ENCODE measurements at places on chromosomes 11 and 22.

- no peak for DNase-seq
Measured at GRCh38 chr11:133418218-133418617, 114.1 kb downstream of the OPCML start.

GRCh38 chr11:27926486-27926885 is 181.5 kb downstream of the KIF18A start:
- DNase-seq: no peak

- DNase-seq: no peak
Measured at GRCh38 chr11:70230151-70230839, 27.2 kb downstream of the FADD start.

DNA sequence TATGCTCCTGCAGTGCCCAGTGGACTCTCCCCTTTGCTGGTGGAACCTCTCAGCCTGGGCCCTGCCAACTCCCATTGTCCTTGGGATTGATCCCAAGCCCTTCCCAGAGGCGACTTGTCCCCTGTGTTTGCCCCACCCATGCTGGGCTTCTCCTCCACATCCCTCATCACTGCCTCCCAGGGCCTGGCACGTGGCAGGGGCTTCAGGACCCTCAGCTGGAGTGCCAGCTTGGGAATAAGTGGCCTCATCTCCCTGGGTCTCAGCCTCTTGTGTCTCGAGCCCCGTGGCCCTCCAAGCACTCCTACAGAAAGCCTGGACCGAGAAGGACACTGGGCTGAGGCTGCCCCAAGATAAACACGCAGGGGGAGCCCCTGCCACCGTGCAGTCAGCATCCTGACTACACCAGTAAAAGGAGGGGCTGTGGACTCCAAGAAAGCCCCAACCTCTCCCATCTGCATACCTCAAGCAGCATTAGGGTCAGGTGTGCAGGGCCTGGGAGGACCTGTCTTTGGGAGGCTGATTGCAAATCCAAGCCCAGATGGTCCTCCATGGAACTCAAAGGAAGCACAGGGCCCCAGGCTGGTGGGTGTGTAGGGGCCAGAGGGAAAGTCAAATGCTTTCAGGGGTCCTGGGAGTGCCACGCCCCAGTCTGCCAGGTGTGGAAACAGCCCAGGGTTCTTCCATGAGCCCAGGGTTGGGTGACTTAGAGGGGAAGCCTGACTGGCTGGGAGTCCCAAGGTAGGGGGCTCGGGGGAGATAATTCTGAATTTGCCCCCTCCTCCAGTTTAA is 9.5 kb upstream of the GNAZ start:
- DNase-seq: peak; percentile 6

- no peak for DNase-seq
Measured at GRCh38 chr11:31437742-31438435, 68.2 kb downstream of the DNAJC24 start.

- DNase-seq: no peak
Measured at GRCh38 chr11:71379701-71380100, 68.5 kb downstream of the DHCR7 start.

GRCh38 chr11:73271936-73272679 is at the start of gene P2RY6:
P2RY6 (plus strand) TSS chr11:73272338; CDS start chr11:73296519, 24,181 bp downstream.
- DNase-seq: peak; percentile 13

GRCh38 chr22:40408718-40409612 is 38.6 kb downstream of the SGSM3 start:
- DNase-seq: no peak

DNA sequence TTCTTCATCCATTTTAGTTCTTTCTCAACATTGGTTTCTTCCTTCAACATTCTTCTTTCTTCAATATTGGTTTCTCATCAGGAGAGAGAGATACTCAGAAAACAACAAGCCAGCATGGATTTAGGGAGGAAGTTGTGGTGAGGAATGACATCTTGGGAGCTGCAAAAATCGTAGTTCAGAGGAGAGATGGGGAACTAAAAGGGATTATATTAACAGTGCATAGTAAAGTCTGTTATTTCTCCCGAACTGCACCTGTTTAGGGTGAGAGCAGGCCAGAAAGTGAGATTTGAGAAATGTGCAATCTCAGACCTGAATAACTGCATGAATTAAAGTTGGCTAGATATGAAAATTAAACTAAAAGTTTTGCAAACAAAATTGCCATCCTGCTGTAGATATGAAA is 94.5 kb downstream of the CASP12 start:
- no peak for DNase-seq

DNA sequence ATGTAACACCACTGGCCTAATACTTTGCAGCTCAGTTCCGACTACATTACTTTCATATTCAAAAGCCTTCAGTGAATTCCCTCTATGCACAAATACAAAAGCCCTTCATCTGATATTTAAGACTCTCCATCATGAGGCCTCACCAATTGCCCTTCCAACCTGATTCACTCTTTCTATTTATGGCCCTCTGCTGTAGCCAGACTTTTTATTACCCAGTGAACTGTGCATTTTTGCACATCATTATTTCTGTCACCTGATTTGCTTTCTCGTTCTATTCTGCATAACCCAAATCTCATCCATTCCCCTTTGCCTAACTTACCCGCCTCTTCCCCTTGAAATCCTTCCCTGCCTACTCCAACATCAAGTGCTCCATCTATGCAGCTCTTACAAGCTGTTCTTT is 78.3 kb downstream of the BBOX1 start:
- no peak for DNase-seq

- DNase-seq: no peak
Measured at GRCh38 chr11:46391186-46391577, 394 bp downstream of the CHRM4 start.

- DNase-seq: no peak
Measured at GRCh38 chr11:72799441-72799840, 5.6 kb upstream of the STARD10 start.

DNA sequence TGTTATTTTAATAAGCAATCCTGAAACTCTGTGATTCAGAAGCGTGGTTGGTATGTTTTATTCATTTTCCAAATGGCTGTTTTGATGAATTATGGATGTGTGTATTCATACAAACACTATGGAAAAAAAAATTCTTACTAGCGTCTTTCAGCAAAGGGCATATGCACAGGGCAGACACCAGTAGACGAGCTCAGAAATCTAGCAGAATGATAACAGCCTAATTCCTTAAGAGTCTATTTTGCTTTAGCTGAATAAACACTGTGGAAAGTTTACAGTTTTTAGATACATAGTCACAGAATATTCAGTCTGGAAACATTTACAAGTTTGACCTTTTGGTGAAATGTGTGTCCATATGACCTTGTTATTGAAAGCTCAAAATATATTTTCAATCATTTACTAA is 418.8 kb upstream of the LUZP2 start:
- DNase-seq: no peak

- DNase-seq: no peak
Measured at GRCh38 chr11:120708511-120709183, 197.1 kb downstream of the GRIK4 start.

- DNase-seq: no peak
Measured at GRCh38 chr11:117521974-117522373, 194.3 kb downstream of the CEP164 start.

DNA sequence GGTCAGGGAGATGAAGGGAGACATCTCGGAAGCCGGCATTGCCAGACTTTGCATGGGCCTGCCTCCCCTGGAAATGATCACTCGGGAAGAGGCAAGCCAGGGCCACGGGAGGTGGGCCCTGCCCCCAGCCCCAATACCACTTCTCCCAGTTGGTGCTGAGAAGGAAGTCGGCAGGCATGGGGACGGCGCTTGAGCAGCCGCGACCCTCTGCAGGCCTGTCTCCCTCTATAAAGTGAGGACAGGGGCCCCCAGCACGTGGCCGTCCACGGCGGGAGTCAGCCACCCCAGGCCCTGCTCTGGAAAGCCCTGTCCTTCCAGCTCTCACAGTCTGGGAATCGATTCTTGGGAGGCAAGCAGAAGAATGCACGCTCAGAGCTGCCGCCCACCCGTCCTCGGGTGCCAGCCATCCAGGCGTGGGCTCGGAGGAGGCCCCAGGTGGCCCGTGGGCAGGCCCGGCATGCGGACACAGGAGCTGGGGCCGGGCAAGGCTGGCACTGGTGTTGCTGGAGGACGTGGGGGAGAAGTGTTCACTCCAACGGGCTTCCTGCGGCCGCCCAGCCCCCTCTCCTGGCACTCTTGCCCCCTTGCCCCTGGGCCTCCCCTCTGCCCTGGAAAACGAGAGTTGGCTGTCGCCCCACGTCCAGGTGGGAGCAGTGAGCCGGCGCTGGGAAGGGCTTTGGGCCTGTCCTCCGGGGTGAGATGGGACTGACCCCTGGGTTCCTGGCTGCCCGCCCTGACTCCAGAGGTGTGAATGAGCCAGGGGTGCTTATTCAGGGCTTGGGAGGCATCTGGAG is 77.5 kb downstream of the CACNA1I start:
- no peak for DNase-seq

- peak; percentile 7 for DNase-seq
Measured at GRCh38 chr11:2527621-2528291, 82.9 kb downstream of the KCNQ1 start.

GRCh38 chr22:43329061-43329460 is 14.1 kb downstream of the SCUBE1 start:
- DNase-seq: no peak

DNA sequence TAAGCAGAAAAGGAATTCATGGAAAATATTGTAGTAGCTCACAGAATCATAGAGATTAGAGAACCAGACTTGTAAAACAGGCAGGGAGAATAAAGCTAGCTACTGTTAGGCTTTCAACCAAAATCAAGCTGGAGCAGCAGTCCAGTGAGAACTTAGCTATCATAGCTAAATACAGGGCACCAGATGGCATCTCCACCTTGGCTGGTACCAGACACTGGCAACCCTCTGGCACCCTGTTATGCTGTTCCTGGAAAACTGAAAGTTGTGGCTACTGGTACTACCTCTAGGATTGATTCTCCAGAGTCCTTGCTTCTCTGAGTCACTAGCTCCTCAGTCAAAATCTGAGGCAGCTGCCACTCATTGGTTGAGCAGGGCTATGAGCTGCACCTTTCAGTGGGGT is 6.0 kb upstream of the DRD2 start:
- no peak for DNase-seq

GRCh38 chr11:112087212-112087611 is 539 bp downstream of the SDHD start:
- DNase-seq: no peak

DNA sequence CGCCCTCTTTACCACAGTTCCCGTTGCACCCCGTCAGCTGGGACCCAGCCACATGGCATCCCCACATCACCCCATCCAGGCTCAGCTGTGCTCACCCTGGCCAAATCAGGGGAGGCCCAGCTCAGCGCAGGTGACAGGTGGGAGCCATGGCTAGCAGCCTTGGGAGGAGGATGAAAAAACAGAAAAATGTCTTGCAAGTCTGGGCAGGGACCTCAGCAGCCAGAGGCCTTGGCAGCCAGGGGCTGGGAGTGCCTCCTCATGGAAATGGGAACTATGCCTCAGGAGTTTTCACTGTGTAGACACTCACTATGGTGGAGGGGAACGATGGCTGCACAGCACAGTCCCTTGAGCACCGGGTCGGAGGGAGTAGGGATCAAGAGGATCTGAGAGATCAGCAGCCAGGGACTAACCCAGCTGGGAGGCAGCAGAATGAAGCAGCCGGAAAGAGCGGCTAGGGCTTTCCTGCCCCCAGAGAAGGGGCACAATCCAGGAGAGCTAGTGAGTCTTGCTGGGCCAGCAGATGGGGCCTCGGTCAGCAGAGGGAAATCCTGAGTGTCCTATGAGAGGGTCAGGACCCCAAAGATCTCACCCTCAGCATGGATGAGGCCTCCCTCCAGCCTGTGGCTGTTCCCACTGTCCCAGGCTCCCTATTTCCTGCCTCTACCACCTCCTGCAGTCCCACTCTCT is 6.2 kb upstream of the FTH1 start:
- DNase-seq: no peak

GRCh38 chr11:11733246-11733747 is 108.5 kb upstream of the USP47 start:
- no peak for DNase-seq

DNA sequence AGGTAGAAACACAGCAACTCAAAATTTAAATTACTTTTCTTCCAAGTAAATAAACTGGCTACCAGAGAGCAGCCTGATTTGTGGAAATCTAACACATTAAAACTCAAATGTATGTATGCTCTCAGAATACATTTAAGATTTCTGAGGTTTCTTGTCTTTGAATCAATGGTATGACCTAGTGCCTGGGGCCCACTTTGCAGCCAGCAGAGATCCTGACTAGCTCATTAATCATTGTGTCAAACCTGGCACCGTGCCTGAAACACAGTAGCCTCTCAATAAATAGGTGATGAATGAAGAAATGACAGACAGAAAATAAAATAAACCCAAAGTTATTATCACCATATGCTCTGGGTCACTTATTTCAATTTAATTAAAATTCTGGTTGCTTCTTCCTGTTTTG is 176.2 kb upstream of the FAT3 start:
- DNase-seq: no peak

DNA sequence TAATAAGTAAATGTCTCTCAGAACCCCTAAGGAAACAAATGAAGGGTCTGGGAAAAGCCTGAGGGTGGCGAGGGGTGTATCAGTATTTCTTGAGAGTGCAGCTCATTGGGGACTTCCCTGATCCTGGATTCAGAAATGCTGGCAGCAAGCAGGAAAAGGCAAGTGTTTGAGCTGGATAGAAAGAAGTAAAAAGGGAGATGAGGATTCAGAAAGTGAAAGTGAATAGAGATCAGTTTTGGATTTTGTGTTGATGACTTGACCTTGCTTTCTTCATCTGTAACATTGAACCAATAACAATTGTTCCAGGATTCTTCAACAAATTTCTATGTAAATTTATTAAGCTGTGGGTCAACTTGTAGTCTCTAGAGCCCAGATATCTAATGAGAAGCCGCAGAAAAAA is 66.9 kb upstream of the CTSC start:
- no peak for DNase-seq

GRCh38 chr11:19905280-19905853 is 192.7 kb downstream of the NAV2 start:
- no peak for DNase-seq

- no peak for DNase-seq
Measured at GRCh38 chr11:27679136-27680015, 20.9 kb downstream of the BDNF start.

DNA sequence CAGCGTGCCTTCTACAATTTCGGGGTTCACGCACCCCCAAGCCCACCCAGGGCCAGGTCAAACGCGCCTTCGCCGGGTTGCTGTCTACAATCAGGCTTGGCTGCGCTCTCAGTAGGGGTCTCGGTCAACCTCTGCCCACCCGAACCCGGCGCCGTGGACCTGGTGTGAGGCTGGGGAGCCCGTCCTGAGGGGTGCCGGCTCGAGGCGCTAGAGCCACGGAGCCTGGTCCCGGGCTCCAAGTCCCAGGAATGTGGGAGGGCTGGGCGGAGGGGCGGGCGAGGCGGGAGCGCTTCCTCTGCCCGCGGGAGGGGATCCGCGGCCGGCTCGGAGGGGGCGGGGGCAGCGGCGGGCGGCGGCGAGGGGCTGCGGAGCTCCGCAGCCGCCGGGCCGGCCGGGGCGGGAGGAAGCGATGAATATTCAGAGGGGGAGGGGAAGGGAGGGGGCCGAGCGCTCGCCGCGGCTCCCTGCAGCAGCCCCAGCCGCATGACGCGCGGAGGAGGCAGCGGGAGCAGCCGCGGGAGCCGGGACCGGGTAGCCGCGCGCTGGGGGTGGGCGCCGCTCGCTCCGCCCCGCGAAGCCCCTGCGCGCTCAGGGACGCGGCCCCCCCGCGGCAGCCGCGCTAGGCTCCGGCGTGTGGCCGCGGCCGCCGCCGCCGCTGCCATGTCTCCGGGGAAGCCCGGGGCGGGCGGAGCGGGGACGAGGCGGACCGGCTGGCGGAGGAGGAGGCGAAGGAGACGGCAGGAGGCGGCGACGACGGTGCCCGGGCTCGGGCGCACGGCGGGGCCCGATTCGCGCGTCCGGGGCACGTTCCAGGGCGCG is at the start of gene PTPRJ:
Gene PTPRJ, plus strand, starts transcription at position 472 of the 819 bp plus-strand sequence. CDS start 354 bp downstream, outside the sequence.
- DNase-seq: peak; percentile 77
